ENCODE measurements at places on chromosomes 7 and 10. TPM values are rescaled to one million over a fixed set of nuclear protein-coding genes. Genes with fewer than 3 reads are reported as not detected.

The NKX2-3 gene
- total RNA-seq: 0.42 TPM

The CPA2 gene
- total RNA-seq: not detected

The TUBAL3 gene
- total RNA-seq: not detected

The SPDYE16 gene
- total RNA-seq: 0.28 TPM

The TWIST1 gene
- total RNA-seq: 14.2 TPM

The ACBD7 gene
- total RNA-seq: 0.63 TPM

The KLF14 gene
- not detected for total RNA-seq

DNA sequence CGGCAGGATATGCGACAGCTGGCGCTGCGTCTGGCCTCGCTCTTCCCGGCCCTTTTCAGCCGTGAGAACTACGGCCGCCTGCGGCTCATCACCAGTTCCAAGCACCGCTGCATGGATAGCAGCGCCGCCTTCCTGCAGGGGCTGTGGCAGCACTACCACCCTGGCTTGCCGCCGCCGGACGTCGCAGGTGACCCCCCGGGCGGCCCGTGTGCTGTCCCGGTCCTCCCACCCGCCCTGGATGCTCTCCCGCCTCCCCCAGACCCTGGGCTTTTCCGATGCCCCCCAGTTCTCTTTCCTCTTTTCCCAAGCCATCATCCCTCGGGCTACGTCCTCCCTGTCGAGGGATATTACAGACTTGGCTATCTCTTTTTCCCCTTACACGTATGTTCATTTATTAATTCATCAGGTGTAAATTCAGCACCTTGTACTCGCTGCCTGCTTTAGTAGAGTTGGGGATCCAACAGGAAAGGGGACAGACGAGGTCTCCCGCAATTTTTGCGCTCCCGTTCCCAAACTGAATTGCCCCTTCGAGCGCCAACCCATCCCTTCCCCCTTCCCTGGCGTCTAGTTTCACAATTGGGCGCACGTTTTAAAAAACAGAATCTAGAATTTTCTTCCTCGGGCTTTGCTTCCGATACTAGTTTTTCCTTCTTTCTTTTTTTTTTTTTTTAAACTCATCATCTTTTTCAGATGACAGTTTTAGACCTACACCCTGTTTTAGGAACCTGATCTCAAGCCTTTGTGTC, 846 bp downstream of the MINPP1 start:
- no peak for DNase-seq

- no peak for DNase-seq
These were observed 120.6 kb downstream of the SEM1 start for GRCh38 chr7:96589038-96589437.

DNA sequence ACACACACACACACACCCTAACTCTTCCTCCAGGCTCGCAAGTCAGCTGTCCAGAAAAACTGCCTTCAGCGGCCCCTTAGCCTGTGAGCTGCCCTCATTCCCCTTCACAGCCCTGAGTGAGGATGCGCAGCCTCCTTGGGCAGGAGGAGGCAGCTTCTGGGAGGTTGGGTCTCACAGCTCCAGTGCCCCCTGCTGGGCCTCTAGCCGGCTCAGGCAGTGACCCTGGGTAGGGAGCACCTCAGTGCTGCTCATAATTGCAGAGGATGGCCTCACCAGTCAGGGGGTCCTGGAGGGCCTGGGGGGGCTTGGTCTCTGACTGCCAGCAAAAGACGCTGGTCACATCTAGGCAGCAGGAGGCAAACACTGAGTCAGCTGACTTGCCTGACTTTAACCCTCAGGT, 43.7 kb downstream of the ZNF273 start:
- DNase-seq: no peak

- DNase-seq: no peak
These were observed 139.3 kb upstream of the COBL start for GRCh38 chr7:51455948-51456347.

DNA sequence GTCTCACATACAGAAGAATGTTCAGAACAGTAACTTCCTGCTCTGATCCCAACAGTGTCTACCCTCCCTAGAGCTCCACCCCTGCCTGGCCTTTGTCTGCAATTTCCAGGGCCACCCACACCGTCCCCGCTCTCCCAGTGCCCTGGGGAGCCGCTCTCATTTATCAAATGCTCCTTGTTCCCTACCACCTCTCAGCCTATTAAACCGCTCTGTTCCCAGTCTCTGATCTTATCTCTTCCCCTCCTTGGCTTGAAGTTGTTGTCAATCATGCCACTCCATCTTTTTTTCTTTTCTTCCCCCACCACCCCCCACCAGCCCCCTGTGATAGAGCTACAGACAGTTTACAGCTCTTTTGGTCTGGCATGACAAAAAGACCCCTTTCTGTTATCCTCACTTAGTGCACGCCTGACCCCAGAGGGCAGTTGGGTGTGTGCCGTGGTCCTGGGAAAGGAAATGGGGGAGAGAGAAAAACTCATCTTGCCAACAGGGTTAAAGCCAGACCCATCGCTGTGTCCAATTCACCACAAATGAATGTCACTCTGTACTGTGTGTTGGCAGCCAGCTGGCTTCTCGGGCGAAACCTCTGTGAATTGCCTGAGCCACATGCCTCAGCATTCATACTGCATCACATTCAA, 28.8 kb upstream of the HECTD2 start:
- no peak for DNase-seq

DNA sequence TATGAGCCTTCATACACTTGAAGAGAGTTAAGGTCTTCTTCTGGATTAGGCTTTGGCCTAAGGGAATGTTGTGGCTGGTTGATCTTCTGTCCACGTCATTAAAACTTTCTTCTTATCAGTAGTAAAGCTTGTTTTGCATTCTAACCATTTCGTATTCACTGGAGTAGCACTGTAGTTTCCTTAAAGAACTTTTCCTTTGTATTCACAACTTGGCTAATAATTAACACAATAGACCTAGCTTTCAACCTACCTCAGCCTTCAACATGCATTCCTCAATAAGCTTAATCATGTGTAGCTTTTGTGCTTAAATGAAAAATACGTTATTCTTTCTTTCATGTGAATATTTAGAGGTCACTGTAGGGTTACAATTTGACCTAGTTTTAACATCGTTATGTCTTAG, 42.8 kb downstream of the AKR1C8 start:
- no peak for DNase-seq

GRCh38 chr7:121480566-121481335, 84.6 kb upstream of the FAM3C start:
- DNase-seq: no peak

- no peak for DNase-seq
These were observed 3.1 kb downstream of the GAD2 start for GRCh38 chr10:26219676-26220075.

GRCh38 chr10:84822931-84823630, 494.7 kb downstream of the CCSER2 start:
- no peak for DNase-seq

GRCh38 chr7:121605317-121605680, 209.2 kb upstream of the FAM3C start:
- DNase-seq: no peak

GRCh38 chr7:143217806-143218205, 4.0 kb upstream of the TAS2R40 start:
- no peak for DNase-seq

DNA sequence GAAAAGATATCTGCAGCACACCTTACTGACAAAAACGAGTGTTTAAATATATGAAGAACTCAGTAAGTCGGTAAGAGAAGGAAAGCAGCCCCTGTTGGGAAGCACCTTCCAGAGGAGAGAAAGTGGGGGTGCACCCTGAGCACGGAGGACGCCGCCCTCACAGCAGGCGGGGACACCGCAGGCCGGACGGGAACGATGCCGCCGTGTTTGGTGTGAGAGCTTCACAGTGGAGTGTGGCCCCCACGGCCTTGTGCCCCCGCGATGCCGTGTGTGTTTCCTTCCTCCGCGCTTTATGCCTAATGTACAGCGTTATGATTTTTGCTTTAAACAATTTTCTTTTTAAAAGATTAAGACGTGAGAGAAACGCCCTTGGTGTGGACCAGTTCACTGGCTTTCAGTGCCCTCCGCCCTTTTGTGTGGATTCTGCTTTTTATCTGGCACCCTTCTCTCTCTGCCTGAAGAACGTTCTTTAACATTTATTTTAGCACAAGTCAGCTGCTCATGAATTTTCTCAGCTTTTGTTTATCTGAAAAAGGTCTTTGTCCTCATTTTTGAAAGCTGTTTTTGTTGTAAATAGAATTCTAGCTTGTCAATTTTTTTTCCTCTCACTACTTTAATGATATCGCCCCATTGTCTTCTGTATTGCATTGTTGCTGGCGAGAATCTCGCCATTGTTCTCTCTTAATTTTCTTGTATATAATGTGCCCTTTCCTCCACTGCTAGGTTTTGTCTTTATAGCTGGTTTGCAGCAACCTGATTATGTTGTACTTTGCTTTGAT, 110.7 kb downstream of the INPP5A start:
- no peak for DNase-seq

GRCh38 chr10:79081353-79082034, 12.7 kb downstream of the ZMIZ1 start:
- no peak for DNase-seq

- no peak for DNase-seq
These were observed 241.4 kb upstream of the ZNF32 start for GRCh38 chr10:43890124-43890523.

- DNase-seq: no peak
These were observed 5.4 kb upstream of the PPP1R9A start for GRCh38 chr7:94901981-94902380.

- DNase-seq: no peak
These were observed 594.9 kb downstream of the INHBA start for GRCh38 chr7:41107938-41108448.
